Occipital lobe (tissue), 3 donors: ENCODE measurements at places on chromosomes 16 and 17. TPM values are rescaled to one million over a fixed set of nuclear protein-coding genes. Genes with fewer than 3 reads are reported as not detected.

KRTAP4-1 gene
- total RNA-seq: not detected

FMNL1 gene
- 1.9 TPM for total RNA-seq

CHD3 gene
- 337 TPM for total RNA-seq

PHF23 gene
- total RNA-seq: 33.7 TPM

SKAP1 gene
- 0.62 TPM for total RNA-seq

C17orf113 gene
- 3.7 TPM for total RNA-seq

WNK4 gene
- total RNA-seq: 0.31 TPM

PRM2 gene
- not detected for total RNA-seq

PIMREG gene
- 5.9 TPM for total RNA-seq

KRT39 gene
- not detected for total RNA-seq

SLFN14 gene
- 0.31 TPM for total RNA-seq

MAP3K14 gene
- total RNA-seq: 1.2 TPM

STAT5A gene
- 1.4 TPM for total RNA-seq

ZSCAN10 gene
- total RNA-seq: not detected

MYH2 gene
- total RNA-seq: 0.62 TPM

PYY gene
- total RNA-seq: not detected

LDHD gene
- 0.31 TPM for total RNA-seq

SOX9 gene
- 25.4 TPM for total RNA-seq

TNP2 gene
- total RNA-seq: not detected

FOXF1 gene
- 0.47 TPM for total RNA-seq

TM4SF5 gene
- total RNA-seq: not detected

CD300LB gene
- not detected for total RNA-seq

CACNG4 gene
- 44.5 TPM for total RNA-seq
